ENCODE measurements at places on chromosomes 5 and 9. TPM values are rescaled to one million over a fixed set of nuclear protein-coding genes. Genes with fewer than 3 reads are reported as not detected.

DNA sequence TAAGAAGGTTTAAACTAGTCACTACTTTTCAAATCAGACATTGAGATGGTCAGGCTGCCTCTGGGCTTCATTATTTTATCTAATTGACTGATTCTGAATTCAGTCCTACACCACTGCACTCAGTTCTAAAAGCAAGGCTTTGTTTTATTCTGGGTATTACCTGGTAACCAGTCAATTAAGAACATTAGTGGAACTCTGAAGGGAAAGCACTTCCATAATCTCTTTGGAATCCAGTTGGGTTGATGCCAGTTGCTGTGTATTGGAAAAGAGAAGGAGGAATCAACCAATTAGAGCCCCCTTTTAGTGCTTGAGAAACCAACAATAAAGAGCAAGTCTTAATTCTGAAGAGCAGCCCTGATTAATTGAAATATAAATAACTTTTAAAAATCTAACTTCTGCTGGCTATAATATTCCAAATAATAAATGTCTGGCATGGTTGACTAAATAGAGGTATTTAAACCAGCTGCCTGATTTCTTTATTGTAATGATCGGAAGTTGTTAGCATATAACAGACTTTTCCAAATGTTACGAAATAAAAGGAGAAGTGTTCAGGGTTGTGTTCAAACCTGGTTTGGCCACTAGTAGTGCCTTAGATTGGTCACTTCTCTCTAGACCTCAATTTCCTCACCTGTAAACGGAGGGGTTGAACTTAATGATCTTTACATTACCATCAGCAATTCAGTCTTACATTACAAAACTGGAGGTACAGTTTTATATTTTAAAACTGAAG, 32.0 kb downstream of the CPEB4 start:
- H3K36me3 ChIP-seq = no peaks in the 10 kb centered on the region
- peaks cover 41% of the 10 kb centered on the region for H3K4me1 ChIP-seq
- no peak for DNase-seq
- no peak overlapping the region for H3K4me3 ChIP-seq

MAMDC4 gene
- polyA plus RNA-seq = 0.35 TPM

- no peaks in the 10 kb centered on the region for H3K27me3 ChIP-seq
- peak overlapping the region; percentile 16 for H3K27ac ChIP-seq
- no peak overlapping the region for H3K4me3 ChIP-seq
- H3K36me3 ChIP-seq = peaks cover 6% of the 10 kb centered on the region
Measured at GRCh38 chr9:127684576-127684975, 22.2 kb upstream of the CFAP157 start.

- no peak for DNase-seq
- no peaks in the 10 kb centered on the region for H3K36me3 ChIP-seq
- no peak overlapping the region for H3K4me3 ChIP-seq
- no peak overlapping the region for H3K27ac ChIP-seq
Measured at GRCh38 chr5:1378096-1378495, 33.2 kb upstream of the CLPTM1L start.

DNA sequence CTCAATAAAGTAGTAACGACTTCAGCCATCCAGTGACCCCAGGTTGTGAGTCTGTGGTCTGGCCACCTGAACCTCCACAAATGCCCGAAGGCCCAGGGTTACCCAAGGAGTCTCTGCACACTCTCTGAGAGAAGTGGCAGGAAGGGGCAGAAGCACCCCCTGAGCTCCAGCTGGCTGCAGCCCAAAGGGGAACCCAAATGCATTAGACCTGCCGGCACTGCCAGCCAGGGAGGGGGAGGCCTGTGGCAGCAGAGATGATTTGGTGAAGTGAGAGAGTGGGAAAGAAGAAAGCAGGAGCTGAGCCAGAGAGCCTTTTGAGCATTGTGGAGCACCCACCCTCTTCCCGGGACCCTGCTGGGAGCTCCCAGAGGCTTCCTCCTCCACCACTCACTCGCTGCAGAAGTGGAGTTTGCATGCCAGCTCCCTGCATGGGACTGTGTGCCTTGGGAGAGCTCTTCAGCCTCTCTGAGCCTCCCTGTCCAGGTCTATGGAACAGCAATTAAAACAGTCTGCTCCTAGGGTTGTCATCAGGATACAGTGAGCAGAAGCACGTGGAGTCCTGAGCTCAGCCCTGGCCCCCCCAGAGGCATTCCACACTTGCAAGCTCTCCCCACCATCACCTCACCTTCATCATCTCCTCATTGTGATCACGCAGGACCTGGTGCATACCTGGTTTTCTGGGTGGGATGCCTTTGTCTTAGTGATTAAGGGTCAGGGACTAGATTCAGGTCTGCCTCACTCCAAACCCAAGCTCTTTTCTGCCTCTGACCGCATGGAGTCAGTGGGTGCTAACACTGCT, 13.8 kb upstream of the ANGPTL2 start:
- H3K27me3 ChIP-seq = peaks cover 9% of the 10 kb centered on the region
- peaks cover 3% of the 10 kb centered on the region for H3K36me3 ChIP-seq
- no peaks in the 10 kb centered on the region for H3K4me1 ChIP-seq

DNA sequence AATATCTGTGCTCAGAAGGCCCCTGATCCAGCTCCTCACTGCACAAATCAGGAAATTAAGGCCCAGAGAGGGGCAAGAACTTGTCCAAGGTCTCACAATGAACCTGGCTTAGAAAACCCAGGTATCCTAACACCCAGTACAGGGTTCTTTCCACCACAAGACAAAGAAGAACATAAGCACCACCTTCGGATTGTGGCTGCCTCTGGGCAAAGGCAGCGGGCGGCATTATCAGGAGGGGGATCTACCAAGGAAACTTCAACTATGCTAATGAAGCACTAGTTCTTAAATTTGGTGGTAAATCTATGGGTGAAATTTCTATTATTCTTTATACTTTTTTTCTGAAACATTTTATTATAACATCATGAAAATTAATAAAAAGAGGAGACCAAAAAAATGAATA, 17.9 kb downstream of the ANXA6 start:
- peak overlapping the region; percentile 91 for H3K27ac ChIP-seq
- DNase-seq = no peak
- H3K27me3 ChIP-seq = no peaks in the 10 kb centered on the region
- peak overlapping the region; percentile 63 for H3K4me3 ChIP-seq
- H3K4me1 ChIP-seq = peaks cover 92% of the 10 kb centered on the region
